ENCODE measurements at places on chromosomes 3 and 15. TPM values are rescaled to one million over a fixed set of nuclear protein-coding genes. Genes with fewer than 3 reads are reported as not detected.

UBAP1L gene
- 1.9 TPM for total RNA-seq

RTP3 gene
- not detected for total RNA-seq

ETV5 gene
- 63.2 TPM for total RNA-seq

SPESP1 gene
- total RNA-seq, result 2.1 TPM

RASL12 gene
- total RNA-seq, result not detected

ABHD17C gene
- total RNA-seq, result 8.4 TPM

CLRN1 gene
- total RNA-seq, result not detected

CHRFAM7A gene
- total RNA-seq, result 5.3 TPM

HTR3E gene
- total RNA-seq, result not detected

SCN11A gene
- total RNA-seq, result 0.27 TPM

GOLGA6A gene
- not detected for total RNA-seq

CCDC191 gene
- 2.1 TPM for total RNA-seq

GOLGA8K gene
- 0.66 TPM for total RNA-seq

PSMD2 gene
- total RNA-seq, result 555 TPM

VWA5B2 gene
- not detected for total RNA-seq

CASR gene
- not detected for total RNA-seq

ESYT3 gene
- total RNA-seq, result 0.07 TPM

TMIE gene
- 0.13 TPM for total RNA-seq

ST3GAL6 gene
- 36.7 TPM for total RNA-seq

FGD5 gene
- total RNA-seq, result 107 TPM

KNG1 gene
- total RNA-seq, result not detected

CCR1 gene
- not detected for total RNA-seq

GOLGA6L10 gene
- 0.40 TPM for total RNA-seq

PP2D1 gene
- total RNA-seq, result not detected

INSYN1 gene
- total RNA-seq, result 0.14 TPM

AHSG gene
- total RNA-seq, result not detected

UBE2Q2 gene
- 65.0 TPM for total RNA-seq

CIP2A gene
- total RNA-seq, result 72.9 TPM

WDR73 gene
- 30.7 TPM for total RNA-seq

CLDN1 gene
- 0.27 TPM for total RNA-seq

CCDC13 gene
- 0.07 TPM for total RNA-seq

BAHD1 gene
- 14.5 TPM for total RNA-seq

CMTM7 gene
- 35.0 TPM for total RNA-seq

SERPINI2 gene
- not detected for total RNA-seq

ELL3 gene
- 2.0 TPM for total RNA-seq

CADPS gene
- not detected for total RNA-seq

AADACL2 gene
- not detected for total RNA-seq

SLC6A6 gene
- total RNA-seq, result 25.5 TPM

FOXB1 gene
- total RNA-seq, result not detected

WDR72 gene
- not detected for total RNA-seq

Data from thoracic aorta endothelial cell (primary cell).